ENCODE measurements at places on chromosomes 2 and 18. TPM values are rescaled to one million over a fixed set of nuclear protein-coding genes. Genes with fewer than 3 reads are reported as not detected.

The CPO gene
- total RNA-seq = not detected

The NAPG gene
- 30.7 TPM for total RNA-seq

The KCNIP3 gene
- 4.4 TPM for total RNA-seq

The HOXD13 gene
- not detected for total RNA-seq

The DPP10 gene
- under 0.01 TPM for total RNA-seq

The SERPINB7 gene
- not detected for total RNA-seq

The C2orf78 gene
- total RNA-seq = not detected

Data from cardiac atrium fibroblast (primary cell).